EH (cell line): ENCODE measurements at places on chromosomes 2 and 18.

DNA sequence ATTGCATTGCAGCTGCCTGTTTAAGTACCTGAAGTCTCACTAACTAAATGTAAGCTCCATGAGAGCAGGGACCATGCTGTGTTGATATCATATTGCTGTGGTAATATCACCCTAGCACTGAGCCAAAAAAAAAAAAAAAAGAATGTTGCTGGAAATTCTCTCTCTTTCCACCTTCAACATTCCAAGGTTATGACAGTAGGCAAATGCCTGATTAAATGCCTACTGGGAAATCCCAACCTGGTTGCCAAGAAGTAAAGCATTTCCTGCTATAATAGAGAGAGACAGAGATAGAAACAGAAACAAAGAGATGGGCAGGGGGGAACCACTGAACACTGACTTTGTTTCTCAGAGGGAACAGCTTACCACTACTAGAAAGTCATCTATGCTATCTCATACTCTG, 1604.2 kb downstream of the LRP1B start:
- DNase-seq = no peak

GRCh38 chr2:172373076-172373475, 54.3 kb upstream of the ITGA6 start:
- no peak for DNase-seq

DNA sequence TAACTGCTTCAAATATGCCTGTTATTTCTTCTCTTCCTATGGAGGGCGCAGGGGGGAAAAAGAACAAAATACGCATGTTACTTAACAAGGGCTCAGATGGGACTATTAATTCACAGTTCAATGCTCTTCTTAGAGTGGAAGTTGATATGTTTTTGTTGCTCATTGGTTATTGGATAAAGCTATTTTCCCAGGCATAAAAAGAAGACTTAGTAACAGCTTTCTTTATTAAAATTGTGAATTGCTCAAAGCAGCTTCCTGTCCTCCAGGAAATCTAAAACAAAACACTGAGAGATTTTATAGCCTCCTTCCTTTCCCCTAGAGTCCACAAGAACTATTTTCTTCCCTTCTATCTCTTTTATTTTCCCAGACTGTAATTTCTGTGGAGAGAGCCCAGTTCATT, 180.8 kb downstream of the SH3BP4 start:
- no peak for DNase-seq

DNA sequence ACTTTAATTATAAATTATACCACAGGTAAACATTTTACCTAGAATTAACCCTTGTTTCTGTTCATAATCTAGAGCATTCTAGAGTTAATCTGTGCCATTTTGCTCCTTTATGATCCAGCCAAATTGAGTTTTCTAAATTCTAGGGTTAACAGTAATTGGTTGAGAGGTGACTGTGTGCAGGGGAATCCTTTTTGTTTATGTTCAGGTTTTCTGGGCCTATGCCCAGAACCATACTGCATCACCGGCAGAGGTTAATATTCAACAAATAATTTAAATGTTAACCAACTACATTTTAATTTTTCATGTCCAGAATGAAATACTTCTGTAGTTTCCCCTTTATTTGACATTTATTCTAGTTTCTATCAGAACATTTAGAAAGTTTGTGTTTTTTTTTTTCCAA, 32.3 kb downstream of the CARF start:
- peak; percentile 47 for DNase-seq

DNA sequence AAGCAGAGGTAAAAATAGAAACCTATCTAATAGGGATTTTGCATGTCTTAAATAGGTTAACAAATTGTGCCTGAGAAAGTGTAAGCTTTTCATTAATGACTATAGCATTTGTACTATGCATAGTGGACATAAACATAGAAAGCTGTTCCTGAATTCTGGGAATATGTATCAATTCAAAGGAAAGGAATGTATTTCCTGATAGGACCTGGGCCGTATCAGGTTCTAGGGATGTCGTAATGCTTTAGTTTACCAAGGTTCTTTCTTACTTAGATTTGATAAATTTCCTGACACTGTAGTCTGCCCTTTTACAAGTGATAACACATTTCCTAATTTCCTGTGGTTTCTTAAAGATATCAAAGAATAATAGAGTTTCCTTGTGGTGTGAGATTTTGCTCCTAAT, 191.3 kb downstream of the CDH7 start:
- DNase-seq = no peak

GRCh38 chr2:54866868-54867267, 143.4 kb downstream of the EML6 start:
- DNase-seq = no peak

- DNase-seq = no peak
Observed at GRCh38 chr2:46402874-46403273, 76.5 kb upstream of the TMEM247 start.

GRCh38 chr2:207167099-207167923, 1.6 kb upstream of the KLF7 start:
- peak; percentile 83 for DNase-seq

GRCh38 chr18:12844391-12844790, 39.6 kb downstream of the PTPN2 start:
- no peak for DNase-seq

GRCh38 chr2:96806468-96807126, 9.5 kb upstream of the CNNM3 start:
- no peak for DNase-seq

GRCh38 chr18:63238693-63239075, 80.9 kb downstream of the BCL2 start:
- DNase-seq = no peak

- peak; percentile 71 for DNase-seq
Observed at GRCh38 chr2:171160956-171161740, 455 bp upstream of the TLK1 start.

DNA sequence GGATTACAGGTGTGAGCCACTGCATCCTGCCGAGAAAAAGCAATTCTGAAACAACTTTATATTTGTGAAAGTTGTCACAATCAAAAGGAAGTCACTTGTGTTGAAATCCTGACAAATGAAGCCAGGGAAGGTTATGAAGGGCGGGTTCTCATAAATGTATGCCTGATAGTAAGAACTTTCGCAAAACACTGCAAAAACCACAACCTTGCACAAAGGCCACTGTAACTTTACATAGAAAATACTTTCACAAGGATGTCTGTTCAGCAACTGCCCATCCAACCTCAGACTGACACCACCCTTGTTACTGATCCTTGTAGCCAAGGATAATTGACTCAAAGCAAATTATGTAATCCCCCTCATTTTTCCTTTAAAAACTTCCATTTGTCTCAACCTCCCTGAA, 90.6 kb downstream of the SLC4A3 start:
- peak; percentile 19 for DNase-seq

DNA sequence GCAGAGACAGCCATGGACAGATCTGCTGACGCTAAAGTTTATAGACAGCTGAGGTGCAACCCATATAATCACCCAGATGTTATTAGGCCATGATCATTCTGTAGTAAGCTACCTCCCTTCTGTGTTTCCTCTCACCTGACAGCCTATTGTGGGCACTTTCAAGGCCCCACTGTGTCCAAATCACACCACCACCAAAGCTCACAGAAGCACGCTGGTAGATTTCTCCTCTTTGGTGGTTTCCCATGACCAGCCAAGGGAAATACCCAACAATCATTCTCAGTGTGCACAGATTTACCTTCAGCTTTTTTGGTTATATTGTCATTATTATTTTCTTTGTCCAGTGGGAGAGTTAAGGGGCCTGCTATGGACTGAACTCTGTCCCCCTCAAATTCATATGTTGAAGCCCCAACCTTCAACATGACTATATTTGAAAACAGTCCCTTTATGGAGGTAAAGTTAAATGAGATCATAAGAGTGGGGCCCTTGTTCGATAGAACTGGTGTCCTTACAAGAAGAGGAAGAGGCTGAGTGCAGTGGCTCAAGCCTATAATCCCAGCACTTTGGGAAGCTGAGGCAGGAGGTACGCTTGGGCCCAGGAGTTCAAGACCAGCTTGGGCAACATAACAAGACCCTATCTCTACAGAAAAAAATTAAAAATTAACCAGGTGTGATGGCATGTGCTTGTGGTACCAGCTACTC, 74.0 kb upstream of the MSH6 start:
- no peak for DNase-seq

DNA sequence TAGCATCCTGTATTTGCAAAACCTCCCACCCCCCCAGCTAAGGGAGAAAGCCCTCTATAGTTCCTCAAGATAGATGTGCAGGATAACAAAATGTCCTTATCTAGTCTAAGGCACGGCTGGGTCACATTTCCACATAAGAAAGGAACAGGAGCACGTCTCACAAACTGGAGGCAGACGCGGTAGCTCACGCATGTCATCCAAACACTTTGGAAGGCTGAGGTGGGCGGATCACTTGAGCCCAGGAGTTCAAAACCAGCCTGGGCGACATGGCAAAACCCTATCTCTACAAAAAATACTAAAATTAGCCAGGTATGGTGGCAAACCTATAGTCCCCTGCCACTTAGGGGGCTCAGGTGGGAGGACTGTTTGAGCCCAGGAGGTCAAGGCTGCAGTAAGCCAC, 9.3 kb downstream of the SF3B1 start:
- DNase-seq = no peak

DNA sequence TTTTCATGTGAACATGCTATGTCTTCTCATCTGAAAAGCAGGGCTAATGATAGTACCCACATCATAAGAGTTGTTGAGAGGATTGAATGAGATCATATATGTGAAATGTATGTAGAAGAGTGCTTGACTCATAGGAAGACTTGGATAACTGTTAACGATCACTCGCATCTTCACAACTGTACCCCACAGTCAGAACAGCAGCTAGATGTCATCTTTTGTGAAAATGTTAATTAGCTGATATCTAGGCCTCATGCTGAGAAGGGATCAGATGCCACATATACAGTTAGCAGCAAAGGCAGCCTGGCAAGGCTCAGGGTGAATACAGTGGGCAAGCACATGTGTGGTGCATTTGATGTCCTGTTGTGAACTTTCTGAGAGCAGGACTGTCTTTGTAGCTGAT, 24.2 kb downstream of the MAP3K20 start:
- no peak for DNase-seq

DNA sequence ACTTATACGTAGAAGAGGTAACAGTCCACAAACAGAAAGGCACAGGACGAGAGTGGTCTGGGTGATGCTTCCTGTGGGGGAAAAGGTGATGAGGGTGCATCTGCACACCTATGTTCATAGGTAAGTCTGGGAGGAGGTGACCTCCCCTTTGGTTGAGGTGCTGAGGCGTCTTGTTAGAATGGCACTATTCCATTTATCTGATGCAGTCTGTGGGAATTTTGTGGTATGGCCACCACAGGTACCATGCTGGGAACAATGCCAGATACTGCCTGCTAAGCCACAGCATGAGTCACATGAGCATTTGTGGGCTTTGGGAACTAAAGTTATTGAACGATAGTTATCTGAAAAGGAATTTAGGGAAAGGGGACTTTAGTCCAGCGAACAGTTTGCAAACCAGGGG, 27.9 kb downstream of the IL37 start:
- peak; percentile 49 for DNase-seq

GRCh38 chr2:66530651-66531050, 95.7 kb downstream of the MEIS1 start:
- DNase-seq = no peak

DNA sequence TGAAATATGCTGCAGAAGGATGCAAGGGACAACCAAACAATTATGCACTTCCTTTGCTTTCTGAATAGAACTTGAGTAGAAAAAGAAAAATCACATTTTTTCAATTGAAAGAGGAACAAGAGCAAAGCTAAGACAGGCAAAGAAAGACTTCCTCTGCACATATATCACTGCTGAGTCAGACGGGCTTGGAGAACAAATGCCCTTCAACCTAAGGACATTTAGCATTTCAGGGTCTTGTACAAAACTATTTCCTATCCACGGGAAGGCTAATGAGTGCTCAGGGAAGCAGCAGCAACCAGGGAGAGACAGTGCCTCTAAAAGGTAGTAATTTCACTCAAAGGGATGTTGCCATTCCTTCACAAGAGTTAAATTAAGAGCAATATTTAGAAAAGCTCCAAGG, 570.0 kb upstream of the GCFC2 start:
- DNase-seq = no peak

DNA sequence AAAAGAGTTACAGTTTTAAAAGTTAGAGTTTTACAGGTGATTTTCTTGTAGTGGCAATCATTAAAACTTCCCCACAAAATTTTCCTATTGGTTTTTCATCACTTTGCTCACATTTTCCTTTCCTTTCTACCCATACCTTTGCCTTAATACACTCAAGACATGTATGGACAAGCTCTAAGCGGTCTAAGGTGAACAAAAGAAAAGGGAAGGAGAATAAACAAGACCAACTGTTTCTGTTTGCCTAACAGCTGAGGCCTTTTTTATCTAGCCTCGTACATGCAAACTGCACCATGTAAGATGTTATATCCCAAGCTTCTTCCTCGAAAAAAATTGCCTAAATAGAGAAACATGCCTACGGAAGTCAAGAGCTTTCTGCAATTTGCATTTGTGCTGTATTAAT, 33.9 kb upstream of the TBC1D8 start:
- DNase-seq = no peak

DNA sequence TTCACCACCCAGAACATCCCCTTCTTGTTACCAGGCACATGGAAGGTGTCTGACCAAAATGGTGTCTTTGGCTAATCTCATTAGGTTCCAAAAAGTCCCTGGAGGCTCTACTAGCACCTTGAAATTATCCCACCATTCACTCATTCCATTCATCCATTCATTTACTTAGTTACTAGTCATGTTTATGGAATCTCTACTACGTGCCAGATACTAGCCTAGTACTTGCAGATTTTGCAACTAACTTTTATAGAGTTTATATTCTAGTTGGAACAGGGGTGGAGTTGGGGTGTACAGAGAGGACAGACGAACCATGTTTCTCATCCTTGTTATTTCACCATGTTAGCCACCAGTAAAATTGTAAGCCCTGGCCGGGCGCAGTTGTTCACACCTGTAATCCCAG, 4.0 kb upstream of the NOP58 start:
- DNase-seq = peak; percentile 78

DNA sequence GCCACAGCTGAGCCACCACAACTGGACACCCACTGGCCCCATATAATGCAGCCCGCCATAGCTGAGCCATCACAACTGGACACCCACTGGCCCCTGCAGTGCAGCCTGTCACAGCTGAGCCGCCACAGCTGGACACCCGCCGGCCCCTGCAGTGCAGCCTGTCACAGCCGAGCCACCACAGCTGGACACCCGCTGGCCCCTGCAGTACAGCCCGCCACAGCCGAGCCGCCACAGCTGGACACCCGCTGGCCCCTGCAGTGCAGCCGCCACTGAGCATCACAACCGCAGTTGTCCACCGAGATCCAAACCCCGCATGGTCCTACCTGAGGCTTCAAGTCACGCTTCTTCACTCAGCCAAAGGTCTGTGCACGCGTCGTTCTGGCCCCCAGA, 134.2 kb downstream of the PXDN start:
- DNase-seq = no peak

DNA sequence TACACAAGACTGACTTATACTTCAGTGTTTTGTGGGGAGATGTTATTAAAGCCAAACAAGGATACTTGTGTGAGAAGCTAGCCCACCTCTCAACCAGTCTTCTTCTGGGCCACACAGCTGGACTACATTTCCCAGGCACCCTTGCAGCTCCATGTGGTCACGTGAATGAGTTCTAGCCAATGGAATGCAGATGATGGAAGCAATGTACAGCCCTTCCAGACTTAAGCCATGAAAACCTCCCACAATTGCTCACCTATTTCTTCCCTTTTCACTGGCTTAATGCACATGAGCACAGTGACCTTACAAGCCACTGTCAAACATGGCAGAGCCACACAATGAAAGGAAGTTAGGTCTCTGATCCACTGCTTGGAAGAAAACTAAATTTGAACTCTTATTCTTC, 20.4 kb upstream of the FEZ2 start:
- peak; percentile 79 for DNase-seq
